ENCODE measurements at places on chromosomes 6 and 20. TPM values are rescaled to one million over a fixed set of nuclear protein-coding genes. Genes with fewer than 3 reads are reported as not detected.

HLA-DOA gene
- total RNA-seq = not detected

APMAP gene
- 75.3 TPM for total RNA-seq

CFAP206 gene
- 0.27 TPM for total RNA-seq

- DNase-seq = no peak
Observed at GRCh38 chr6:5053864-5054244, 31.3 kb upstream of the PPP1R3G start.

- DNase-seq = peak; percentile 67
Observed at GRCh38 chr6:117555882-117556498, 46.3 kb downstream of the GOPC start.

DNA sequence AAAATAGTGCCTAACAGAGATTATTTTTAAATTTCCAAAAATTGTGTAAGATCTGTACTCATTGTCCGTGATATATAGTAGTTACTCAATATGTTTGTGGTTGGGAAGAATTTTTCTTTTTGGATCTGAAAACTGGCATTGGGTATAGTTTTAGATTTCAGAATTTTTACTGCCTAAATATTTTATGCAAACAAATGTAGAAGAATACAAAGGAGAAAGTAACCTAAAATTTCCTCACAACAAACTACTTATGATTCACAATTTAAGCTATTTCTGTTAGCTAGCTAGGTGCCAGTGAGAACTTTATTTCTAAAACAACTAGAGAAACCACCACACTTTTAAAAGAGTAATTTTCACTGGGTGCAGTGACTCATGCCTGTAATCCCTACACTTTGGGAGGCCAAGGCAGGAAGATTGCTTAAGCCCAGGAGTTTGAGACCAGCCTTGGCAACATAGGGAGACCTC, 38.8 kb downstream of the SESN1 start:
- peak; percentile 79 for DNase-seq

- peak; percentile 61 for DNase-seq
Observed at GRCh38 chr6:88730611-88731011, 232.8 kb downstream of the RNGTT start.

DNA sequence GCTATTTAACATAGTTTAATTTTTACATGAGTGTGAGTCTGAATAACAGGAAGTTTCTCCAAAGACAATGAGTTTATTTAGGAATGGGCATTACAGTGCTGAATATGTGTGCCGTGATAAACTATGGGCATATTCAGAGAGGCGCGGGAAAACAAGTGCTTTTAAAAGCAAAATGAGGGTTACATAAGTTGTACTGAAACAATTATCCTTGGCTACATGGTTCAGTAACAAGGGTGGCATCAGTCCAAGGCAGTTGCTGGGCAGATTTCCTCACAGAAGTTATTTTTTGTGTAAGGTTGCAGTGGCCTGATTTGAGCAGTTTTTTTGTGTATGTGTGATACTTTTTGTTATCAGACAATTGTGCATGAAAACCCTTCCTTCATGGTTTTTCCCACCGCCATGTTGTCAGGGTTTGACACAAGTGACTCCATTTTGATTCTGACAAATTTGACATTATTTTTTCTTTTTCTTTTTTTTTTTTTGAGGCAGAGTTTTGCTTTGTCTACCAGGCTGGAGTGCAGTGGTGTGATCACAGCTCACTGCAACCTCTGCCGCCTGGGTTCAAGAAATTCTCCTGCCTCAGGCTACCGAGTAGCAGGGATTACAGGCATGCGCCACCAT, 22.3 kb upstream of the PXDC1 start:
- DNase-seq = peak; percentile 51

GRCh38 chr20:41047975-41048305, 19.3 kb downstream of the TOP1 start:
- DNase-seq = peak; percentile 39

DNA sequence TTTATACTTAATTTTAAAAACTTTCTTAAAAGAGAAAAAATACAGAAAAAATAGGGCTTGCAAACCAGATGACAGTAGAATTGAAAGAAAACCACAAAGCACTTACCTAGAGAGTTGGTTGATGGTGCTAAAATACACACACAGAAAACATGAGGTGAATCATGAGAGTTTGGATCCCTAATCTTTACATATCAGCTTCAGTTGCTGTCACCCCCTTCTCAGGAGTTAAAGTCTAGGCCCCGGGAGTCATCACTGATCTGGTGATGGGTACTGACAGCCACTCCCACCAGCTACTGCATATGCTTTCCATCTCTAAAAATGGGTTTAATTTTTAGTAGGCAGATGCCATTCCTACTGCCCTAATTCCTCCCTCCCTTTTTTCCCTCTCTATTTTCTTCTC, 16.7 kb downstream of the TSBP1 start:
- DNase-seq = no peak

DNA sequence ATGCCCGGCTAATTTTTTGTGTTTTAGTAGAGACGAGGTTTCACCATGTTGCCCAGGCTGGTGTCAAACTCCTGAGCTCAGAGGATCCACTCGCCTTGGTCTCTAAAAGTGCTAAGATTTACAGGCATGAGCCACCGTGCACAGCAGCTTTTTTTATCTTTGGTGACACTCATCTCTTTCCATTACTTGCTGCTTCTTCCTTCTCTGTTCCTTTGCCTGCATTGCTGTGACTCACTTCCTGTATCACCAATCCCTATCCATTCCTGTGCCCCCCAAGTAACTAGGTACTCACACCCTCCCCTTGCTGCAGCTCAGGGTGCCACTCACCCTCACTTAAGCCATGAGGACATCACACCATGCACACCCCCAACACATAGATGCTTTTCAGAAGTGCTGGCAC, 24.6 kb downstream of the KHDC1L start:
- DNase-seq = no peak

DNA sequence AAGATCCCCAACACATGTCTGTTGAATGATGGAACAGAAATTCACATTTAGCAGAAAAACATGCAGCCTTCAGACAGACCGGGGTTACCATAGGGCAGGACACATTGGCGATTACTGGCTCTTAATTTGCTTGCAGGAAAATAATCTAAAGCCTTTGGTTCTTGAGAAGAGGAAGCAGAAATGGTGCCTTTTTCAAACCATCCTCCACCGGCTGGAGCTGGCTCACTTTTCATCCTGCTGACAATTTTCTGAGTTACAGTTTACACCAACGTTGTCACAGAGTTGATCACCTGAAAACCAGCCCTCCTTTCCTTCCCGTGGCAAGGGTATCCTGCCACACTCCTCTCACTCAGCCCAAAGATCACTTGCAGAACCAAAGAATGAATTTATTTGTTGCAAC, 32.6 kb downstream of the SF3B5 start:
- no peak for DNase-seq

DNA sequence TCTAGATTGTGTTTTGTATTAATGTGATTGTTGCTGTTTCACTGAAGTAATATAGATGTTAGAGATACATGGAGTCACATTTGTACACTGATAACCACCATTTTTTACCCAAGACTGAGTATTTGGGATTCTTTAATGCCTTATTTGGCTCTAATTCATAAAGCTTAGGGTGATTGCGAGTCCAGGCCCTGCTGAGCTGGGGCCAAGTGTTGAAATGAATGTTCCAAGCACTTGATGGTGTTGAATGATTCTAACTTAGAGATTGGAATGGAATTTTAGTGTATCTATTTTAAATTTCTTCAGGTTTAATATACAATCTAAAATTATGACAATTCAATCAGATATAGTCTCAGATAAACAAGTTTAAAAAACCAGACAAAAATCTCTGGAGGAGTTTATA, 329.4 kb upstream of the SLC35B3 start:
- DNase-seq = no peak

DNA sequence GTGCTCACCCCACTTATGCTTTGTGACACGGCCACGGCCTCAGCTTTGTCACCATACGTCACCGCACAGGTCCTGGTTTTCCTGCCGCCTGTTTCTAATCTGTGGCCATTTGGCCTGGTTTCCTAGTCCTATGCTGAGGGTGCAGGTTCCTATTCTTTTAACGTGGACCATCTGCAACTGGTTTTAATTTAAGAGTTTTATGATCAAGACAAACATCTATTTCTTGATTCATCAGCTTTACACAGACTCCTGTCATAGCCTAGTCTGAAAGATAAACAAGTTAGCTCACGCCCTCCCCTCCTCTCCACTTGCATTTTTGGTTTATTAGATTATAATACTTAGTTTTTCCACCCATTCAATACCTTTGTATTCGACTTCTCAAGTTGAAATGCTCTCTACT, 97.5 kb upstream of the RPS6KA2 start:
- no peak for DNase-seq

DNA sequence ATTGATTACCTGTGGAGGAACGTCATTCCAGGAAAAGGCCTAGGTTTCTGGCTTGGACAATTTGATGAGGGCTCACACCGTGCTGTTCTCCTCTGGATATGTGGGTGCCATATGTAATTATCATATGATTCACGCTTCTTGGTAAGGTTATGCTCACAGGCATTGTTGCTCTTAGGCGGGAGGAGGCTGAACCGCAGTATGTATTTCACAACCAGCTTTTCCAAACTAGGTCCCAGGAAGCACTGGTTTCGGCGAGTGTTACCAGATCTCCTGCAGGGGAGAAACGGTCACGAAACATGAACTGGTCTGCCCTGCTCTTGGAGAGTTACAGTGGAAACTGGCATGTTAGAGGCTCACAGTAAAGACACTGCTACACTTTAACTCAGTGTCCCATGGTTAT, 793 bp upstream of the FAM50B start:
- DNase-seq = peak; percentile 94

- DNase-seq = no peak
Observed at GRCh38 chr6:105814745-105815536, 271.2 kb upstream of the PRDM1 start.

Data from MCF 10A (cell line).